Midbrain (tissue), 1 donor: ENCODE measurements at places on chromosomes 7 and 10.
A peak's percentile ranks its signal among the peaks of the same experiment; 100 is the strongest.

DNA sequence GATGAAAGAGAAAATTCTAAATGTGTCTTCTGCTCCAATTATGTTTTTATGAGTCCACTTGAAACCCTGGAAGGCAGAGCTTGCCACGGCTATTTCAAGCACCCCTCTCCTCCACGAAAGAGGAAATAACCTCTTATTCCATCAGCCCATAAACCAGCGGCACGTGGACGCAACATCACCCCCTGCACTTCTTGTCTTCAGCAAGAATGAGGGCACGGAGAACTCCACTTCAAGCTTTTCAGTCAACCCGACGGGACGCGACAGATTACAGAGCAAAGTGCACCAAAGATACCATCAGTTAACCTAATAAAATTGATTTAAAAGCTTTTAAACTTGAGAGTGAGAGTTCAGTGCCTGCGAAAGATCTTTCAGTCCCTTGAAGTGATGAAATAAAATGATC is 406.3 kb downstream of the GALNT17 start:
- no peak for DNase-seq

DNA sequence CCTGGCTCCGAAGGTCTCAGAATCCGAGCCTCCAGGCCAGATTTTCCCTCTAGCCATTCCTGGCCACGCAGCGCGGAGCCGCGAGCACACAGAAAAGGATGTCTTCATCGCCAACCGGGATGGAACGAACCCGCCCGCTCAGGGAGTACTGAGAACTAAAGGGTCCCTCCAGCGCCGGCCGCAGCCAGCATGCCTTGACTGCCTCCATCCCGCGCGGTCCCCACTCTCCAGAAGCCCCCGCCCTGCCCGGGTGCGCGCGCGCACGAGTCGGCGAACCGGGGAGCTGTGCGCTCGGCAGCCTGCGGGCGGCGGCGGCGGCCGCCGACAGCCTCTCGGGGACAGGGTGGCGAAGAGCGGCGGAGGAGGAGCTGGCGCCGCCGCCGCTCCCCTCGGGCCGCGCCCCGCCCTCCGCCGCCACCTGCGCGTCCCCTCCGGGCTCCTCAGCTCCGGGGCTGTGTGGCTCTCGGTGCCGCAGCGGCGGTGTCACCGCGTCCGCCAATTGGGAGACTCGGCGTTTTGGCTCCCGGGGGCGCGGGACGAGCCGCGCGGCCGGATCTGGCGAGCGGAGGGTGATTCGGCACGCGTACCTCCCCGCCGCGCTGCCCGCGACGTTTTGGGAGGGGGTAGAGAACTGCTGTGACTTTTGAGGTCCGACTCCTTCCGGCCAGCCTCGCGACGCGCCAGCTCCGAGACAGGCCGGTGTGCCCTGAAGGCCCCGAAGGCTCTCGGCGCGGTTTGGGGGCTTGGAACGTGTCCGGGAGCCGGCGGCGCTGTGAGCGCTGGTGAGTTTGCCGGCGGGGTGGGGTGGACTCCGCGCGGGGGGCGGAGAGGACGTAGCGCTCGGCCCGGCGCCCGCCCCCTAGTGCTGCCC is 453 bp upstream of the GALNT17 start:
- DNase-seq, result peak; percentile 12

DNA sequence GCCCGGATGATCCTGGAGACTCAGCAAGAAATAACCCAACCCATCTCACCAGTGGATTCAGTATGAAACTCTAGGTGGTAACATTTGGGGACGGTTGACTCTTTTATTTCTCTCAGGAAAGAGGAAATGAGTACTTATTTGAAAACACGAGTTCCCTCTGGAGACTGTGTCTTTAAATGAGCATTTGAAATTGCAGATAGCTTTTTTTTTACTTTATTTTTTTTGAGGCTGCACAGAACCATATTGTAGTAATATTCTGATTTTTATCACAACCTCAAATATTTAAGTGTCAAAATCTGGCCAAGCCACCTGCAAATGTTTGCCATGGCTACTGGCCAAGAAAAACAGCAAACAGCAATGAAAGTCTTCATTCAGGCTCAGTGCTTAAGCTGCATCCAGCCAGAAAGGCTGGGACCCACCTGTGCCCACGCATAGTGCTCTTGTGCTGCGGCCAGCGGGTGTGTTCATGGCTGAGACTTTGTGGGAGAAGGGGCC is 160.8 kb downstream of the CREB5 start:
- no peak for DNase-seq

- DNase-seq, result peak; percentile 63
Measured at GRCh38 chr10:54800741-54801421, at the start of gene PCDH15. TSS of gene PCDH15 (minus strand) at chr10:54801231. CDS start at chr10:54664262, 136,969 bp downstream.

GRCh38 chr10:436013-436697 is 253.3 kb downstream of the DIP2C start:
- DNase-seq, result no peak

GRCh38 chr10:59907918-59908807 is 1.8 kb upstream of the CCDC6 start:
- peak; percentile 65 for DNase-seq

GRCh38 chr10:119189811-119190282 is 11.2 kb upstream of the PRDX3 start:
- DNase-seq, result peak; percentile 26

- DNase-seq, result no peak
Measured at GRCh38 chr10:101856626-101857025, 13.0 kb upstream of the KCNIP2 start.
